ENCODE measurements at places on chromosomes 1 and 21. TPM values are rescaled to one million over a fixed set of nuclear protein-coding genes. Genes with fewer than 3 reads are reported as not detected.

Gene SSX2IP
- polyA plus RNA-seq: 1.2 TPM

Gene KIF17
- 5.4 TPM for polyA plus RNA-seq

Gene UBL4B
- polyA plus RNA-seq: 0.45 TPM

Gene CRNN
- not detected for polyA plus RNA-seq

Gene RWDD3
- polyA plus RNA-seq: 29.1 TPM

Gene AADACL3
- not detected for polyA plus RNA-seq

Gene FAM72B
- polyA plus RNA-seq: 0.08 TPM

Gene HLCS
- 7.8 TPM for polyA plus RNA-seq

Gene TSPAN2
- polyA plus RNA-seq: 3.6 TPM

Gene BEND5
- 1.2 TPM for polyA plus RNA-seq

Gene EXO5
- 4.2 TPM for polyA plus RNA-seq

Gene LCE1E
- not detected for polyA plus RNA-seq

Gene CHRM3
- polyA plus RNA-seq: 0.22 TPM

Gene MFAP2
- polyA plus RNA-seq: 10.2 TPM

Gene LCE3E
- not detected for polyA plus RNA-seq

Gene KCTD3
- 21.1 TPM for polyA plus RNA-seq

Gene ATF3
- polyA plus RNA-seq: 76.5 TPM

Gene IARS2
- polyA plus RNA-seq: 39.8 TPM

Gene SELL
- polyA plus RNA-seq: 25.4 TPM

Gene ATP1A4
- 0.56 TPM for polyA plus RNA-seq

Gene TRIM46
- 0.16 TPM for polyA plus RNA-seq

Measured in adipose tissue (tissue), 3 donors.